ENCODE measurements at places on chromosomes 1 and 21. TPM values are rescaled to one million over a fixed set of nuclear protein-coding genes. Genes with fewer than 3 reads are reported as not detected.

MFSD2A gene
- total RNA-seq: 16.2 TPM

KRTAP13-2 gene
- not detected for total RNA-seq

HHIPL2 gene
- 0.21 TPM for total RNA-seq

KAZN gene
- 22.2 TPM for total RNA-seq

APOBEC4 gene
- not detected for total RNA-seq

C1orf116 gene
- total RNA-seq: not detected
